GM18507 (cell line): ENCODE measurements at places on chromosomes 1 and 21.

GRCh38 chr1:233085566-233085965, 135.2 kb downstream of the NTPCR start:
- no peak for DNase-seq

GRCh38 chr1:36717431-36717830, 234.7 kb upstream of the CSF3R start:
- no peak for DNase-seq

DNA sequence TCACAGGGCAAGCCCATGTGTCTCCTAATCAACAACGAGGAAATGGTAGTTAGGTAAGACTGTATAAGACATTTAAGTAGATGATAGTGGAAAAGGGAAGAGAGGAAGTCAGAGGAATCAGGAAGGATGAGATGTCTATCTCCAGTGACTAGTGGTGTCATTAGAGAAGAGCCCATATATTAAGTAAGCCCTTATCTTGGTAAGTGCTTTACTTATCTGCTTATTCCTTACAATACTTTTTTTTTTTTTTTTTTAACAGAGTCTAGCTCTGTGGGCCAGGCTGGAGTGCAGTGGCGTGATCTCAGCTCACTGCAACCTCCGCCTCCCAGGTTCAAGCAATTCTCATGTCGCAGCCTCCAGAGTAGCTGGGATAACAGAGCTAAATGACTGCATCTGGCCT, 29.5 kb downstream of the RNF11 start:
- DNase-seq, result no peak

DNA sequence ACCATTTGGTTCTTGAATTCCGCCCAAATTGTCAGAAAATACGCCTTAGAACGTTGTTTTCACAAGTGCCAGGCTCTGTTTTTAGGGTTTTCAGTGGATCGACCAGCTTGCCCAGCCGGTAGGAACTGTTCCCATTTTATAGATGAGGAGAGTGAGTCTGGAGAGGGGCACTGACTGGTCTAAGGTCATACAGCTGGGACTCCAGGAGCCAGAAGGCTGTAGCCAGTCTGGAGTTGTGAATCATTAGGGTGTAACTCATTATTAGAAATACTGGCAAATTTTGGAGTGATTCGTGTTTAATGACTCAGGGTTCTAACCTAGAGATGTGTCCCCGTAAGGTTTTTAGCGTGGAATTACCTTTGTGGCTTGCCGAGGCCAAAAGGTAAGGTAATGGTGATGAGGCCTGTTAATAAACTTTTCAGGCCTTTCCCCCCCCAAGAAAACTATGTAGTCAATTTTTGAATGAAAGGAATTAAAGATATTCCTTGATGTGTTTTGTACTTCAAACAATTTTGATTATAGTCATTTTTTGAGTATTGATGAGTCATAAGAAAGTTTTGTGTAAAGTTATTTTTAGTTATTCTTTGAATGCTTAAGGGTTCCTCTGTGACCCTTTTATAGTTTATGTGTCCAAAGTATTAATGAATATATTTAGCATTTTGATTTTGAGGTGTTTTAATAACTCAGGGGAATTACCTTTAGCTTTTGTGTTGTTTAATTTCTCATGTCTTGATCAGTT, 2.1 kb downstream of the DYRK1A start:
- no peak for DNase-seq

DNA sequence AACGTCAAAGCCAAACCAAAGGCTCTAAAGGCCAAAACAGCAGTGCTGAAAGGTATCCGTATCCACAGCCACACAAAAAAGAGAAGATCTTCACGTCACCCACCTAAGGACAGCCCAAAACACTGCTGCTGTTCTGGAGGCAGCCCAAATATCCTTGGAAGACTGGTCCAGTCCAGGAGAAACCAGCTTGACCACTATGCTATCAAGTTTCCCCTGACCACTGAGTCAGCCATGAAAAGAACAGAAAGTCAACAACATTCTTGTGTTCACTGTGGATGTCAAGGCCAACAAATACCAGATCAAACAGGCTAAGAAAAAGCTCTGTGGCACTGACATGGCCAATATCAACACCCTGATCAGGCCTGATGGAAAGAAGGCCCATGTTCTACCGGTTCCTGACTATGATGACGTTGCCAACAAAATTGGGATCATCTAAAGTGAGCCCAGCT, 32.1 kb downstream of the ARID4B start:
- no peak for DNase-seq

DNA sequence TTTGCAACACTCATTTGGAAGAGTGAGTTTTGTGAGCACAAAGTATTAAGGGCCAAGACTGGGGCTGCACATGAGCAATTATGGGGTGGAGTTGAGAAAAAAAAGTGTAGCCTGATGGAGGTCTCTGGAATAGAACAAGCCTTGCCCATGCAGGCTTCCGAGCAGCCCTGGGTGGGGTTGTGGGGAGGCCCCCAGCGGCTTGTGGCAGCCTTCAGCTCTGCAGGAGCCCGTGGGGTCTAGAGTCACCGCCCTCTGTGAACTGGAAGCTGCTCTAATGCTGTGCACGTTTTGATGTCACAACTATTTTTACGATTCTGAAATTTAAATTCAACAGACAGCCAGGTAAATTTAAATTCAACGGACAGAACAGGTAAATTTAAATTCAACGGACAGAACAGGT, 58.9 kb downstream of the BACE2 start:
- no peak for DNase-seq

DNA sequence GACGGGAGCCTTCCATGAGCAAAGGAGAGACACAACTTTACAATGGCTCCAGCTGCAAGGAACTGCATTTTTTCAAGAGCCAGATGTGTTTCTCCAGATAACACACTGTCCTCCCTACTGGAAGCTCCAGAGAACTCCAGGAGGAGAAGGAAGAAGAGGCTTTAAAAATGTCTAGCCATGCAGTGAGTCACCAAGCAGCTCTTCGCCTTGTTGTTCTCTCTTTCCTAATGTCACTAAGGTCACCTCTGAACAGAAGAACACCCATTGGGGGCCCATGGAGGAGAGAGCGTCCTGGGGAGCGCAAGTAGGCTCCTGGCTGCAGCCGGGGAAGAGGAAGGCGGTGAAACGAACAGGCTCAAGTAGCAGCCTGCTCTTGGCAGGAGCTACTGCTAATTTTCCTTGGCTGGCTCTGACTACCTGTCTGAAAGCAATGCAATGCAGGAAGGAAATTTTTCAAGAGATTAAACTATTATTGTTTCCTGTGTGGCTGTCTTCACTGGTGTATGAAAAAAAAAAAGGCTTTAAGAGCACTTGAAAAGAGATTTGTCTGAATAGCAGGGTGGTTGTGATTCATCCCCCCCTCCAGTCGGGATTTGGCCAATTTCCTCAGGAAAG, 321.9 kb downstream of the SETD4 start:
- no peak for DNase-seq

DNA sequence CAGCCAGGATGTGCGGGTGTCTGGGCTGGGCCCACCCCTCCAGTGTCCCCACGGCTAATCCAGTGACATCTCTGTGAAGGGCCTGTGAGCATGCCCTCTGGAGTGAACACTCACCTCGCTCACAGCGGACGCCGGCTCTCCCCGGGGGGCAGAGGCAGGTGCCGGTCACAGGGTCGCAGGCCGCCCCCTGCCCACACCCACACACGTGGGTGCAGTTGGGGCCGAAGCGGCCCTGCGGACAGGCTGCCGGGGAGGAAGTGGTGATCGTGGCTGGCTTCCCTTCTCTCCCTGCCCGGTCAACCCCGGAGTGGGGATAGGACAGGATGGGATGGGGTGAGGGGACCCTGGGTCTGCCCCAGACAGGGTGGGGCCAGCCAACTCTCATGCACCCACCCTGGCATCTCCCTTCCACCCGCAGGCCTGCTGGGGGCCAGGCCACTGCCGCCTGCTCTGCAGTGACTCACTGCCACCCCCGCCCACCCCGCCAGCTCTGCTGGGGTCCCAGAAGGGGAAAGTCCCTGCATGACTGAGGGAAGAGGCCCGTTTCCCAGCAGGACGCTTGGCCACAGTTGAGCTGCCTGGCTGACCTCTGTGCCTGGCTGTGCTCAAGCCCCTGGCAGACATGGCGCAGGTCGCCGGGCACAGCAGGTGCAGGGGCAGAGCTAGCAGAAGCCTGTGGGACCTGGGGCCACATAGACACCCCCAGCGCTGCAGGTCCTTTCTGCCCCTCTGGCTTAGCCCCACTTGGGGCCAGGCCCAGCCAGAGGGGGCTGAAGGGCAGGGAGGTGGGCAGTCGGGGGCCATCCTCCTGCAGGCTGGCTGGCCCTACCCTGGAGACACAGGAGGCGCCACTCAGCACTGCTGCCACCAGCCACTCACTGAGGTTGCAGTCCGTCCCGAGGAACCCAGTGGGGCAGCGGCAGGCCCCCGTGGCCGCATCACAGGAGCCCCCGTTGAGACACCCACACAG, 41.6 kb downstream of the ARHGEF16 start:
- DNase-seq, result no peak

DNA sequence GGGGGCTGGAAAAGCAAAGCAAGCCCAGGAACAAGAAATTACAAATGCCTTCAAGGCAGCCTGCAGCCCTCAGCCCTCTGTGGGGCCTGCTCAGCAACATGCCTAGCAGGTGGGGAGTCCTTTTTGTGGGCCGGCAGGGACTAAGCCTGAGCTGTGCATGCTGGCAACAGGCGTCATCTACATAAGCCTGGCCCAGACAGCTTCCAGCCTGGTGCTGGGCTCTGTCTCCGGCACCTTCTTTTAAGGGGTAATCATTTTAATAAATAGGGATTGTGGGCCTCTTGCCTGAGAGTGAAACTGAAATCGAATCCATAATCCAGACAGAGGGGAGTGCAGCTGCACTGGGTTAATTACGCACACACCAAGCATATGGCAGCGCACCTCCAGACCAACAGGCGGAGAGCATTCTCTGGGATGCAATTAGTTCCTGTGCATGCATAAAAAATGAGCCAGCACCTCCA, 96.6 kb downstream of the DDX20 start:
- no peak for DNase-seq

GRCh38 chr21:30620080-30620479, 347 bp upstream of the KRTAP20-4 start:
- DNase-seq, result no peak

GRCh38 chr1:187121661-187122060, 292.9 kb downstream of the PLA2G4A start:
- no peak for DNase-seq

GRCh38 chr1:50833216-50833615, 126.9 kb downstream of the FAF1 start:
- DNase-seq, result no peak

- no peak for DNase-seq
These were observed 6.9 kb downstream of the SLC26A9 start for GRCh38 chr1:205936311-205936710.

DNA sequence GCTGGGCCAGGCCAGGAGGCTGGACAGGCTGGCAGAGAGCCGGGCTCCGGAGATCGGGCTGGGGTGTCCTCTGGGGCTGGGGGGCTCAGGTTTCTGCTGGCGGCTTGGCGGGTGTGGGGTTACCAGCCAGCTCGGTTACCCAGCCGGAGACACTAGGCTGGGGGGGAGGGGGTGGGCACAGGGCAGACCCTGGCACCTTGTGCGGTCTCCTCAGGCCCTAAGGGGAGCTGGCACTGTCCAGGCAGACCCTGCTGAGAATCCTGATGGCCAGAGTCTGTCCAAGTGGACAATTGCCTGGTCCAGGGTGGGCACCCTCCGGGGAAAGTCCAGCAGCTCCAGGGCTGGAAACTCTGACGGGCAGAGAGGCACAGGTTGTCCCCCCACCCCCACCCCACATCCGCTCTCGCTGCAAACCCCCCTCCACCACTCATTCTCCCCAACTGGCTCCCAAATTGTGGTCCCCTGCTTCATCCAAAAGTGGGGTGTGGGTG, 6.7 kb downstream of the ZBTB7B start:
- DNase-seq, result no peak

GRCh38 chr1:9429342-9429711, 109.9 kb upstream of the SLC25A33 start:
- DNase-seq, result no peak

DNA sequence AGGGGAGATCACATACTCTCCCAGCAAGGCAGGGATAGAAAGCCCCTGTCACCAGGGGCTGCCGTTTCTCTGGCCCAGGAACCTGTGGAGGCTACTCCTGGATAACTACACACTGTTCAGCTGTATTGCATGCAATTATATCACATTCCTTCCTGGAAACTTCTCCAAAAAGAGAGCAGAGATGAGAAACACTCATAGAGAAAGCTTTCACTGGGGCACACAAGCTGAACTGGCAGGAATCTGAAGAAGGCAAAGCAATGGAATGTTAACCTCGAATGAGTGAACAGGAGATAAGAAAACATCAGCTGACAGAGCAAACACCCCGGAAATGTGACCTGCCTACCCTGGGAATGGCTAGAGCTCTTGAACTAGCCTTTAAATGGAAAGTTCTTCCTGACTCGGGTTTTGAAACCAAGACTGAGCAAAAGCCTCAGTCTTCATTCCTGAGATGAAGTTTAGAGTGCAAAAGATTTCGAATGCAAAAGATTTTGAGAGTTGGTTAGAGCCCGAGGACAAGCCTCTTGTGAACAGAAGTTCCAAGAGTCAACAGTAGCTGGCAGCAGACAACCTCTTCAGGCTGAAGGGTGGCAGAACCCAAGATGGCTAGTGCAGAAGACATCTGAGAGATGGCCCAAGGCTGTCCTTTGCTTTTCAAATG, 32.3 kb downstream of the CCN1 start:
- no peak for DNase-seq

GRCh38 chr1:47803815-47804501, 193.2 kb downstream of the TRABD2B start:
- no peak for DNase-seq

DNA sequence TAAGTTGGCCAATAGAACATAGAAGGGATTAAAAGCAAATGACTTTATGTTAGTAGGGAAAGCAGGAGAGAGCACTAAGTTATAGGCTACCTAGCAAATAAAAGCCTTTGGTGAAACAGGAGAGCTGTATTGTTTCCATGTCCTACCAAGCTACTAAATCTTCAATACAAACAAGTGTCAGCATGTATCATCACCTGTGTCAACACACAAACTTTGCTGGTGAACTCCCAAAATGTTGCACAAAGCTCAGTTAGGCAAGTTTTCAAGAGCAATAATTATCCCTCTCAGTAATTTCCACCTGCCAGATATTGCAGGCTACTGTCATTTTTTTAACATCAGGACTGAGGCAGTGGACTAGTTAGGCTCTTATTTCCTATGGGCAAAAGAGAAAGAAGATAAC, 77.7 kb upstream of the ADAM30 start:
- DNase-seq, result no peak

DNA sequence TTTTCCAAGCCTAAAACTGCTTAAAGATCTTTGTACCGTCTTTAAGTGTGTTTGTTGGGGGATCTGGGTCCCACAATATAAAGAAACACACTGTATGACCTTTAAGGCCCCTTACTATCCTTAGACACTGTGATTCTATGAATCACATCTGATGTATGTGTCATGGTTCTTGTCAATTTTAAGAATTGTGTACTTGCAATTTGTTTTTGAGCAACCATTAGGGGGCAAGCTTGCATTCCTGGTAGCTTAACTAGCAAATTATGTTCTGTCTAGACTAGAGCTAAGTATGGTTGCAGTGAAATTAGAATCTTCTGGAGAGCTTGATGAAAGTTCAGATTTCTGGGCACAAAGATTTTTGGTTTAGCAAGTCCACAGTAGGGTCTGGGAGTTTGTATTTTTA, 219.5 kb downstream of the TPR start:
- DNase-seq, result no peak

DNA sequence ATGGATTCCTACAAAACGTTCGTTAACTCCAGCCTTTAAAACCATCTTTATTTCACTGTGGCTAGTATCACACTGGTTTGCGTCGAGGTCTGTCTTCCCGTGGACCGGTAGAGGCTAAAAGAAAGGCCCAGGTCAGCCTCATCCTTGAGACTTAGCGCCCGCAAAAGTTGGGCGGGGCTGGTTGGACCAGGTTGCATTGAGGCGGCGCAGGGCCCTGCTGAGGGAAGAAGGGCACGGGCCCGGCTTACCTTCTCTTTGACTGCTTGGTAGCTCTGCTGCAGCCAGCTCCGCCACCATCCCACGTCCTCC, 455 bp downstream of the BSDC1 start:
- DNase-seq, result no peak

GRCh38 chr21:38822778-38823238, 17.1 kb downstream of the ETS2 start:
- DNase-seq, result no peak
